Esophagus squamous epithelium (tissue), 5 donors: ENCODE measurements at places on chromosomes 7 and 10.

DNA sequence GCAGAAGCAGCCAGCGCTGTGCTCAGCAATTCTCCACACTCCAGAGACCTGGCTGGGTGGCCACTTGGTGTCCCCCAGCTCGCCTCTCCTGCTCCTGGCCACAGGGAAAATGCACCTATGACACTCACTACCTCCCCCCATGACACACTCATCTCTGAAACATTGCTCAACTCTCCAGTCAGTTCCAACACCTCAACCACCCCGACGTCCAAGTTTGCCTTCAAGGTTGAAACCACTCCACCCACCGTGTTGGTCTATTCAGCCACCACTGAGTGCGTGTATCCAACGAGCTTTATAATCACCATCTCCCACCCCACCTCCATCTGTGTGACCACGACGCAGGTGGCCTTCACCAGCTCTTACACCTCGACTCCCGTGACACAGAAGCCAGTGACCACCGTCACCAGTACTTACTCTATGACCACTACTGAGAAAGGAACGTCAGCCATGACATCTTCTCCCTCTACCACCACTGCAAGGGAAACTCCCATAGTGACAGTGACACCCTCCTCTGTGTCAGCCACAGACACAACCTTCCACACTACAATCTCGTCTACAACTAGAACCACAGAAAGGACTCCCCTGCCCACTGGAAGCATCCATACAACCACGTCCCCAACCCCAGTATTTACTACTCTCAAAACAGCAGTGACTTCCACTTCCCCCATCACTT lies 2.7 kb downstream of the MUC3A start:
- no peak for DNase-seq

DNA sequence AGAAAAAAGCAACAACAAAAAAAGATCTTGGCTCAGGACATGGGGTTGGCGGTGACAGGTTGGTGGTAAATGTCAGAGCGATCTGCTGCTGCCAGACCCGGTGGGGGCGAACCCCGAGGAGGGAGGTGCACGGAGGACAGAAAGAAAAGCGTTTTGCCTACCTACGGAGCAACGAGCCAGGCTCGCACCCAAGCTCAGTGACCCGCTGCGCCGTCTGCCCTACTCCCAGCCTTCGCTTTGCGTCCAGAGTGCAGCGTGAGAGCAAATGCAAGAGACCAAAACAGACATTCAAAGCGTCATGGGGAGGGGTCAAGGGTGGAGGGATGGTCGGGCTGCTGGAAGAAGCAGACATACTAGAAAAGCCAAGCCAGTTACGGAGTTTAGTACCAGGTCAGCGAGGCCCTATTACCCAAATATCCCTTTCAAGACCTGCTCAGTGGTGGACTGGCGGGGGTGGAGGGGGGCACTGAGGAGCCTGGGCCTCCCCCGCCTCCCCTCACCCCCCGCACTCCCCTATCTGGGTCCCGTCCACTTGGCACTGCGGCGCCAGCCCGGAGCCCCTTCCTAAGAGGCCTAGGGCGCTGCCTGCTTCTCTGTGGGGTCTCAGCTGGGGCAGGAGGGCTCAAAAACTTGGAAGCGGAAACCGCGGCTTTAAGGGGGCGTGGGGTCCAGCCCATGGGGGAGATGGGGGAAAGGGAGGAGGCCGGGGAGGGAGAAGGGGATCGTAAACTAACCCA lies 66.9 kb downstream of the SLC29A4 start:
- DNase-seq: no peak

DNA sequence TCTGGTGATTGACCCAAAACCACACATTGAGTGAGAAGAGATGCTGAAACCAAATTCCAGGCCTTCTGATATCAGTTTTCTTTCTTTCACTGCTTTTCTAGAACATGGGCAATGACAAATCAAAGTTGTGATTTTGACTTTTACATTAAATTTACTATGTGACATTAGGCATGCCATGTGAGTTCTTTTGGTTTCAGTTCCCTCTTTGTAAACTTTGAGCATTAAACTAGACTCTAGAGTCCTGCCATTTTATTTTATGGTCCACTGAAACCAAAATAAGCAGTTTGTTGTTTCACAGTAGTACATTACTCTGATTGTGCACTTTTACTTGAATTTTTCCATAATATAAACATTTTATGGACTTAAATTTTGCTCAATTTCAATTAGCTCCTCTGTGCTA lies 381.1 kb upstream of the SEMA3D start:
- no peak for DNase-seq

- no peak for DNase-seq
Measured at GRCh38 chr7:68537051-68537773, 1061.1 kb upstream of the AUTS2 start.

GRCh38 chr7:80053124-80053523 lies 81.5 kb upstream of the GNAI1 start:
- DNase-seq: no peak

DNA sequence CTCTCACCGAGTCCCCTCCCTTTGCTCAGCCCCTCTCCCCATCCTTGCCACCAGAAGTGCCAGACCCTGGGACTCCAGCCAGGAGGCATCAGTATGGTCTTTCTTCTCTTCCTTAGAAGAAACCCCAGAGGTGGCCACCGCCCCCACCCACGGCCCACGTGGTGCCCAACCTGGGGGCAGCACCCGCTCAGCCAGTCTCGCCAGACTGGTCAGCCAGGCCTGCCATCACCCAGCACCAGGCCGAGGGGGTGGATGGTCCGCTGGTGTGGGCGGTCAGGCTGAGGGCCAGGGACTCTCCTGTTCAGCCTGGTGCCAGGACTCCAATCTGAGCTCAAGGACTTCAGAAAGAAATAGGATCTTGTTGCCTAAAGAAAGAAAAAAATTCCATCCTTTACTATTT lies 5.8 kb upstream of the CLDN4 start:
- no peak for DNase-seq

DNA sequence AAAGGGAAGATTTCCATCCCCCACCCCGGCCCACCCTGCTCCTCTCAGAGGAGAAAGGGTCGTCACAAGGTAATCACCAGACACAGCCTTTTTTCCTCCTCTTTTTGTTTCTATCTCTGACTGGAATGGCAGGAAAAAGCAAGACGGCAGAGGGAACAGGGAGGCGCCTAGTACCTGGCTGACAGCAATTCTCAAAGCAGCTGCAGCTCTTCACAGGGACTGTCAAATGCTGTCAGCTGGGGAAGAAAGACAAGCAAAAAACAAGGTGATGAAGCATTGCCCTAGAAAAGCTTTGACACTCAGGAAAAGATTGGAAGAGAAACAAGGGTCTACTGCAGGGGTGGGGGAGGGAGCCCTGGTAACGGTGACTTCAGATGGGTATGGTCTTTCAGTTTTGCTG lies 52.7 kb downstream of the GNA12 start:
- no peak for DNase-seq

DNA sequence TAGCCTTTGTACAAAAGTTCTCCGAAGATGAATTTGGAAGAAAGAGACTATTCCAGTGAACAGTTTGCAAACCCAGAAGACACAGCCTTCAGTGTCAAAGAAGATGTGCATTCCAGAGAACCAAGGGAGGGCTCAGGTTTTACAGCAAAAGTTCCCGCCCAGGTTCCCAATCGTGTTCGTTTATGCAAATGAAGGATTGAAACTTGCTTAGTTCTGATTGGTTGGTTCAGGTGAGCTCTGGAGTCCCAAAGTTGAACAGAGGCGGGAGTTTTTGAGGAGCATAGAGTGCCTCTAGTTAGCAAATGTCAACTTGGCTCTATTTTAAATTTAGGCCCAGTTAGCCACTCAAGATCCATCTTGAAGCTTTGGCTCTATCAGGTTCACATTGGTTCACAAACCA lies 51.3 kb downstream of the TMEM270 start:
- DNase-seq: no peak

- no peak for DNase-seq
Measured at GRCh38 chr10:30944005-30944404, 87.7 kb downstream of the ZNF438 start.

DNA sequence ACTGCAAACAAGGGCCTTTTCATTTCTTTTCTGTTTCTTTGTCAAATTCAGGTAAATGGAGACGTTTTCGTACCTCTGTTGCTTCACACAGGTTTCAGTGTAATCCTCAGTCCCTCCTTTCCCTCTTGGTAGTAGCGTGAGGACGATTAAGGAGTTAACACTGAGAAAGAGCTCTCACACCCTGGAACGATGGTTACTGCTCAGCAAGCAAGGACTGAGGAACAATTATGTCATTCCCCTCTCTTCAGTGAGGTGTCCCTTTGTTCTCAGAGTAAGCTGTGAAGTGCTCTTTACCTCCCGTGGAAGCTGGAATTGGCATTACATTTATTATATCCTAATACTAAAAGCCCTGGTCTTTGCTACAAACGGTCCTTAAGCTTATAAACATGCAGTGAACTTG lies 95.9 kb downstream of the FANK1 start:
- DNase-seq: no peak

- DNase-seq: no peak
Measured at GRCh38 chr7:5093948-5094347, 48.3 kb downstream of the RBAK start.

GRCh38 chr7:23931633-23932032 lies 221.6 kb downstream of the STK31 start:
- no peak for DNase-seq

DNA sequence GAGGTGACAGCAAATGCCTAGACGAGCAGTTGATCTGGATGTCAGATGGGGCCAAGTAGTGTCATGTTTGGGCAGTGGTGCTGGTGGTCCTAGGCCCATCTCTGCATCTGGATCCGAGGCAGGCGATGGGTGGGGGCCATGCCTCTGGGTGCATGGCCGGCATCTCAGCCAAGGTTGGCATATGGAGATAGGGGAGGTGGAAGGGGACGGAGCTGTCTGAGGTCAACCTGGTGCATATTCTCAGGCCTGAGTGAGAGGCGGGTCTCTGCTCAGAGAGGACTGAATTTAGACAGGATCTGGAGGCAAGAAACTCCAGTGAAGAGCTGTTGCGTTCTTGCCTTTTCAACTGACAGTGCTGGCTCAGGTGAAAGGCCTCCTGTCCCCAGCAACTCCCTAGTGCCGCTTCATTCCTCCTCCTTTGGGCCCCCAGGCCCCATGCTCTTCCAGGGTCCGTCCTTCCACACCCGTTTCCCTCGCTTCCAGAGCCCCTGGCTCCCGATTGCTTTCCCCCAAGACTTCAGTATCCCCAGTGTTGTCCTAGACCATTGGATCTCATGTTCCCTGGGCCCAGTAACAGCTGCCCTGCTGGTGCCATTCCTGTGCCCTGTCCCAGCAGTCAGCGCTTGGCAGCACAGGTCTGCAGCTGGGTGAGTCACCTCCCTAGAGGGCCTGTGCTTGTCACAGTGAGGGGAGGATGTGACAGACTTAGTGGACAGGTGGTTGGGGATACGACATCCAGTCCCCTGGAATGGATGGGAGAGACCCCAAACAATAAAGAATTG lies 32.6 kb downstream of the GBX1 start:
- DNase-seq: no peak

DNA sequence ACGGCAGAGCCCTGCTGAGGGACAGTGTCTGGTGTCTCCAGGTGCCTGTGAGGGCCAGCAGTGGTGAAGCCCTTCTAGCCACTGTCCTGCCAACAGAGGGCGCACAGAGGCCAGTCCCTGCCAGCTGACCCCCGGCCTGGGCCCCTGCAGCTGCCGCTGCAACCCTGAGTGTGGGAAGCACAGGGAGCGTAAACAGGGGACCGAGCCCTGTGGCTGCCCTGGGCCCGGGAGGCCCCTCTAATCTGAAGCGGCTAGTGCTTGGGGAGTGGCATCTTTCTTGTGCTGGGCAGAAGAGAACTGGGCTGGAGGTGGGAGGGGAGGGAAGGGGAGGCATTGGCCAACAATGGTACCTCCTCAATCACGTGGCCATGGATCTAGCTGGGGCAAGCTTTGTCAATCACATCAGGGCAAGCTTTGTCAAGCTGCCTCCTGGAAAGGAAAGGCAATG lies 34.6 kb downstream of the TRIM8 start:
- DNase-seq: no peak

DNA sequence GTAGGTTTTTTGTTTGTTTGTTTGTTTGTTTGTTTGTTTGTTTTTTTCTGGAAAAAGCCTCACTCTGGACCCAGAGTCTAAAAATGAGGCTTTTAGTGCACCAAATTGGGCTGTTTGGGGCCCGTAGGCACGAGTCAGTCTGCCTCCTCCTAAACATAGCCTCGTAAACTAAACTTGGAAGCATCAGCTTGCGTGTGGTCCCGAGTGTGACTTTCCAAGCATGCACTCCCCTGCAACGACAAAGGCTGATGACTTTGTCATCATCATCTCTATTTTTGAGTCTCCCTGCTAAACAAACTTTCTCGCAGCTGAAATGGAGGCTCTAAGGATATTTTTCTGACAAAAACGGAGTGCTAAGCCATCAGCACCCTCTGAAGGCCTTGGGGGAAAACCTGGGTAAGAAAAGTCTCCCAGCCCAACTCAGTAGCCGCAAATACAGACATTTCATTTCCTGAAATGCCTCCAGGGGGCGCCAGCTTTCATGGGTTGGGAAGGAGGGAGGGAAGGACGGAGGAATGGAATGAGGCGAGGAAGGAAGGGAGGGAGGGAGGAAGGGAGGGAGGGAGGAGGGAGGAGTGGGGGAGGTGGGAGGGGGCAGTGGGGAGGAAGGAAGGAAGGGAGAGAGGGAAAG lies 245.9 kb downstream of the KCNMA1 start:
- no peak for DNase-seq

GRCh38 chr10:100232101-100232500 lies 2.7 kb upstream of the CHUK start:
- no peak for DNase-seq

DNA sequence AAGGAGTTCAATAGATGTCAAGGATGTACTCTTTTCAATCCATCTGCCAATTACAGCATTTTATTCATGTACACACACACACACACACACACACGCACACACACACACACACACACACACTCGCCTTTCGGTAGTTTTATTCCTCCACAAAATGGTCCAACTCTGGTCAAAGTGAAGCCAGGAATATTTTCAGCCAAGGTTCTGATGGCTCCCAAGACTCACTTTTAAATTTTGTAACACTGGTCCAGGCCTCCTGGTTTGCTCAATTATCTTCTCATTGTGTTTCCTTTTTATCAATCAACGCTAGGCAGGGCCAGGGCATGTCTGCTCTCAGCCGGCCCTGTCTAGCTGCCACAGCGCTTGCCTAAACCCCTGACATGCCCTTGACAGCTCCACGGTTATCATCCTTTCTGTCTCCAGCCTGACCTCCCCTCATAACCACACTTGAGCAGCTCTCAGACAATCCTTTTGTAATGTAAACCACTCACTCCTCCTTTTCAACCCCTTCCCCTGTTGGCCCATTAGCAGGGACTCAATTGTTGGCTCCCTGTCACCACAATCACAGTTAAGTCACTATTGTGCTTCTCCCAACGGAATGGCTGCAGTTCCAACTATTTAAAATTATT lies 115.1 kb downstream of the ICA1 start:
- DNase-seq: no peak

GRCh38 chr10:15660990-15661389 lies 58.7 kb downstream of the ITGA8 start:
- no peak for DNase-seq

- DNase-seq: no peak
Measured at GRCh38 chr7:22216309-22216708, 140.6 kb downstream of the RAPGEF5 start.

GRCh38 chr10:8532647-8533046 lies 478.2 kb downstream of the GATA3 start:
- DNase-seq: no peak

DNA sequence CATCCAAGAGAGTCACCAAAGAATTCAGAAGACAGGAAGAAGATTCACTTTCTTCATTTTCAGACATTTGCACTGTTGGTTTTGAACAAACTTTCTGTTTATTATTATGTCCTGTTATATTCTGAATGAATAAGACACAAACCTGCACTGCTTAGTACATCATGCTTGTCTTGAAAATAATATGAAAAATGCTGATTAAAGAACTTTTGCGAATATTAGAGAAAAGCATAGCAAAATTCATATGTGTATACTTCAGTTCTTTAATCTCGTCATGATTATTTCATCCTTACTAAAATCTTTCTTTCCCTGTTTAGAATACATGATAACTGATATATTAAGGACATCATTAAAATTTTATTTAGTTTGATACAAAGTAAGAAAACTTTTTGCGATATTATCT lies 504.1 kb downstream of the POM121L12 start:
- no peak for DNase-seq
